Fibroblast of mammary gland (primary cell): ENCODE measurements at places on chromosomes 2 and 18.

GRCh38 chr2:230124235-230124634, 55.5 kb upstream of the SLC16A14 start:
- DNase-seq: no peak

DNA sequence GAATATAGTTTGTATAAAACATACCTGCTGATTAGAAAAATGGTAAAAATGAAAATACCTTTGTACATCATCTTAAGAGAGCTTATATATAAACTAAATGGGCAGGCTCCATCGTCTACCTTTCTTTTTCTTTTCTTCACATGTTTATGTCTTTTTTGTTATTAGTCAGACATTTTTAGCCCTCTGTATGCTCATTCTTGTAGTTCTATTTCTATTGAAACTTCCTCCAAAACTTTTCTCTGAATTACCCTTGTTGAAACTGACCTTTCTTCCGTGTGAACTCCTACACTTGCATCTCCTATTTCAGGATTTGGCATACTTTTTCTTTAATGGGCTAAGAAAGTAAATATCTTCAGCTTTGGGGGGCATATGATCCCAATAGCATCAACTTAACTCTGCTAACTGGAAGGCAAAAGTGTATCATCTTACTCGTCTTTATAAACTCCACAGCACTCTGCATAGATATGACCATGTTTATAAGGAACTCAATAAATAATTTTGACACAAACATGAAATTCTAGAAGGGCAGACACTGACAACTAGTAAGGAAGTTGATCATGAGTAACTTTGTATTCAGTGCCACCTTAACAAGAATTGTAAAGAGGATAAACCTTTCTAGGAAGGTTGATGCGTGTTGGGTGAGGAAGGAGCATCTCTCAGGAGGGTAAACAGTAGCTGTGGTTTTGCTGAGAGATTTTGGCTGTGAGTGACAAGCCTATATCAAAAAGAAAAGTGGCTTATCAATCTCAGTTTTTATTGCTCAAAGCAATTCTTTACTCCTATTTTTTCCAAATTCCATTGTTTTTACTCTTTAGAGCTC, 127.6 kb downstream of the PIK3C3 start:
- no peak for DNase-seq

DNA sequence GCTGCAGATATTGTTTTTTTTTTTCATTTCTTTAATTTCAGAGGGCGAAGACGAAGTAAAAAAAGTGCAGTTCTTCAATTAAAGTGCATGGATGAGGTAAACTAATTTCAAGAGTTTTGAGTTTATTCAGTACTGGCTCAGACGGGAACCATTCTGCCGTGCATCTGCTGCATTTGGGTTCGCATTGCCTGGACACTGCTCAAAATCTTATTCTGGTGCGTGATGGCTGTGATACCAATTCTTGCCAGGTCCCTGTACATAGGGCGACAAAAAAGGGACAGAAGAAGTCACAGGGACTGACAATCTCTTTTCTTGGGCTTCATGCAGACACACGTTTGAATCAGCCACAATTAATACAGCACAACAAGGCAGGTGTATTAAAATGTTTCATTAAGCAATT, 146.2 kb downstream of the EPHA4 start:
- DNase-seq: no peak

- DNase-seq: no peak
These were observed 64.0 kb upstream of the SMAD7 start for GRCh38 chr18:49014605-49015267.
